D721Med (cell line): ENCODE measurements at places on chromosomes 2 and 18.

DNA sequence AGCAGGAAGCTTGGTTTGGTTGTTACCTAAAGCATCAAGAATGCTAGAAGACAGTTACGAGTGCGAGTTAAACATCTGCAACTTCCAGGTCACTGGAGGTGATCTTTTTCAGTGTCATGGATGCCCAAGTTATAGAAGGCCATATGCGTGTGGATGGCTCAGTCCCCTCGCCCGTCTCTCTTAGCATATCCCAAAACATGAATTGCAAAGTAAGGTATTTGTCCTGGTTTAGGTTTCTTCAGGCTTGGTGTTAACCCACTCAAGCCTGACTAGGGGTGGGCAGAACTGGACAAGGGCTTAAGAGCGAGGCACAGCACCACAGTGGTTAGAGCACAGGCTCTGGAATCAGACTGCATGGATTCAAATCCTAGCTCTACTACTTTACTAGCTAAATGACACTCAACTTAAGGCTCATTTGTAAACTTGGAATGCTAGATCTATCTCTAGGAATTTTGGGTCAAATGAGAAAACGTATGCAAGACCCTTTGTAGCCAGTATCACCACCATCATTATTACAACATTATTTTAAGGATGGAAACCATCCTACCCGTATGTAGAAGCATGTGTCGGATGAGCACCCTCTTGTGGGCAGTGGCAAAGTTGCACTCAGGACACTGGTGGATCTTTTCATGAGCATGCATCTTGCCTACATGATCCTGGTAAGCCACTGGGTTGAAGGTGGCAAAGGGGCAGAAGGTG, 11.2 kb downstream of the ZNF142 start:
- peak; percentile 69 for DNase-seq

- no peak for DNase-seq
Observed at GRCh38 chr2:211407076-211407475, 850.7 kb downstream of the CPS1 start.

- DNase-seq = no peak
Observed at GRCh38 chr18:26928670-26929313, 63.3 kb upstream of the AQP4 start.

GRCh38 chr2:187989925-187990623, 301.6 kb upstream of the GULP1 start:
- DNase-seq = no peak

DNA sequence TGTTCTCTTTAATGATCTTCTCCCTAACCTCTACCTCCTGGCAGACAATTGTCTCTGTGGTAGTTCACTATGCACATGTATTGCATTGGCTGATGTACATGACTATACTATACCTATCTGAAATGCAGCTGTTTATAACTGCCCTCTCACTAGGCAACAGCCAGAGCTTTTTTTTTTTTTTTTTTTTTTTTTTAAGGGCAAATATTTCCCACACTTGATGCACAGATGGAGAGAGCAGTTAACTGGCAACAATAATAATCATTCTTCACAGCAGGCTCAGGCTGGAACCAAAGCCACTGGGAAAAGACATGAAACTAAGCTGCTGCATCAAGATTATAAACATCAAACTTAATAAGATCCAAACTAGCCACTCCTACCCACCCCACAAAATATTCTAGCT, 707.7 kb downstream of the LRP1B start:
- no peak for DNase-seq

DNA sequence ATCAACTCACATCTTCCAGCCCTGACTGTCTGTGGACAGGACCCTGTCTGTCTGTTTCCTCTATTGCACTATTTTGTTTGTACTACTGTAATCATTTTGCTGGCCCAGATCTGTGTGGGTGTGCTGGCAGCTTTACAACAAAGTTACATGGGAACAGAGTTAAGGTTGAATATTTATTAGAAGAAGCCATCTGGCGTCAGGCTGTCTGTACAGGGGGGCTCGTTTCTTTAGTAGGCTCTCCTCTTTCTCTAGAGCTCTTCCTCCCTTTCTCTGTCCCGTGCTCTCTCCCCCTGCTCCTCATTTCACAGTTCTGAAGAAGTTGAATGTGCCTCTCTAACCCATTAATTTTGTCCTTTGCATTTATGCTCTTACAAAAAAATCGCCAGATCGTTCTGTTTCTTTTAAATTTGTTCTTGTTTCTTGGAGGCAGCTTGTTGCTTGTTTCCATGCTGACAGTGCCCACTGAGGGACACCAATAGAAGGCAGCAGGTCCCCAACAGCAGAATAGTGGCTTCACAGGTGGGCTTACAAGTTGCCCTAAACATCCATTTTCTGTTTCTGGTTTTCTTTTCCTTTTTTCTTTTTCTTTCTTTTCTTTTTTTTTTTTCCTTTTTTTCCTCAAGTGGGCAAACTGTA, 315.2 kb upstream of the ZEB2 start:
- no peak for DNase-seq

DNA sequence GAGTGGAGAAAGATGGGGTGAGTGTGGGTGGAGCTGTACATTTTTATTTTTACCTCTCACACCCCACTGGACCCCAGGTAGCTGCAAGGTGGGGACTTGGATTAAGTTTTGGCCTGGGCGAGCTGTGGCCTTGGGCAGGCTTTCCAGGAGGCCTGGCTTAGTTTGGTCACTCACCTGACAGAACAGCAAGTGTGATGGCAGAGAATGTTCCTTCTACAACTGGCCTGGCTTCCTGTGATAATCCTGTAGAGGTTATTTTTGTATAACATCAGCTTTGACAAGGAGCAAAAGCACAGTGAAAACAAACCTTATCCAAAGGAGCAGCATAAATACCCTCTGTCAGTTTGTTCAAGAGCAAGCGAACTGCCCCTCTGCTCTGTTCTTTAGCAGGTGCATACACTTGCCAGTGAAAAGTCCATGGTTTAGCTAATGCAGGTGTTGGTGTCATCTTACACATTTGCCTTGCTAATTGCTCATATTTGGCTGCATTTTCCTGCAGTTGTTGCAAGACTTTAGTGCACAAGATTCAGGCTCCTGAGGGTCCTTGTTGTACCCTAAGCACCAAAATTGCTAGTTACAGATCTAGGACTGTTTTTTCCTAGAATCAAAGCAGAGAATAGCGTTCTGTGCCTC, 6.3 kb downstream of the THNSL2 start:
- no peak for DNase-seq

GRCh38 chr2:69490486-69490885, 53.3 kb upstream of the NFU1 start:
- no peak for DNase-seq

DNA sequence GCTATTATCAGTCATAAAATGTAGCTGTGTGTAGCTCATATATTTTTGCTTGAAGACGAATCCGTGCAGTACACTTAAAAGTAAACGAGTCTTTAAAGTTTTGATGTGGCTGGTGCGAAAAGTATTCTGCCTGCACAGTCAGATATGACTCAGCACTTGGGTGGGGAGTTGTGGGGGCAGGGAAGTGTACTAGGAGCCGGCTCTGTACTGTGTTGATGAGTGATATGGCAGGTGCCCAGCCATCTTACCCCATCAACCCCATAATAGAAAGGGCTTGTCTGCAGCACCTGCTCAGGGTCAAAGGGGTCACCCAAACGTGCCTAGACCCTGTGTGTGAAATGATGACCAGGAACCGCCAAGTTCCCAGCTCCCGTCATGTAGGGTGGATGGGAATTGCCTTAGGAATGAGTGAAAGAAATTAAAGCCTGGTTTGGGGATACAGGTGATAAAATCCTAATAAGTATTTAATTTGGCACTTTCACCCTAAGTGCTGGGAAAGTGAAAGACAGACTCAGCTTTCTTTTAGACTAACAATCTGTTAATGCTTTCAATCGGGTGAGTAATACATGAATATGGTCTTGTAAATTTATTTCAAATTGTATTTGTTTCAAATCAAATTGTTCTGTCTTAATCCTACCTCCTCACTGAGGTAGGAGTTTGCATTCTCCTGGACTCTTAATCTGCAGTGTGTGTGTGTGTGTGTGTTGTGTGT, 48.0 kb downstream of the BCL2L11 start:
- no peak for DNase-seq

- no peak for DNase-seq
Observed at GRCh38 chr2:171706152-171706803, 19.0 kb downstream of the DYNC1I2 start.

DNA sequence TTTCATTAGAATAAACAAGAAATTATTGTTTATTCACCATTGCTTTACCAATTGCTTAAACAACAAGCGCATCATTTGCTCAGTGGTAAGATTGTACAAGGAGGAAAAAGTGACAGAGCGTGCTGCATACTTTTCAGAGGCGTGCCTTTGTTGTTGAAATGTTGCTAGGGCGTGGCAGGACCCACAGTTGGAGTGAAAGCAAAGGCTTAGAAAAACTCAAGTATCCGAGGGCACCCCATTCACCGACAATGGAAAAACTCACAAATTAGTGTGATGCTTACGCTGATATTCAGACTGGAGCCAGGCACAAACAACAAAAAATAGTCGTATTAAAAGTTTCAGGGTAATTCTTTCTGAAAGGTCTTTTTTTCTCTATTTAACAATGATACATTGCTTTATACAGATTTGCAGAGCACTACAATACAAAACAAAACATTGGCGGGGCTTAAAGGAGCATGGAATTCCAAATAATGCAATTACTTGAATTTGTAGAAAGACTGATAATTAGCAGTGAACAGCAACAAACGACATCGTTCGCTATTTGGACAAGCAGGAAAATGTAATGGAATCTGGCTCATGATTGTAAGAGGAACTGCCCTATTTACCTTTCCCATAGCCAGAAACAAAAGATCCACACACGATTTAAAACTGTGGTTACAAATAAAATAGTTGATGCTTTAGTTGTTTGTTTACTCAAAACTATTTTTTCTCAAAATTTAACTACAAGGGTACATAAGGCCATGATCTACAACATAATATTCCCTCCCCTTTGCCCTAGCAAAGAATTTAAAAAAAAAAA, 37.8 kb upstream of the RTTN start:
- DNase-seq = no peak
